ENCODE measurements at places on chromosomes 4 and X. TPM values are rescaled to one million over a fixed set of nuclear protein-coding genes. Genes with fewer than 3 reads are reported as not detected.

- ATAC-seq: no peak
Observed at GRCh38 chr4:106063009-106063408, 167.7 kb downstream of the NPNT start.

The SPANXA2 gene
- not detected for total RNA-seq

- no peak for ATAC-seq
Observed at GRCh38 chr4:126221282-126221681, 906.5 kb downstream of the FAT4 start.

The SPANXA1 gene
- total RNA-seq: not detected
